ENCODE measurements at places on chromosomes 6 and 20. TPM values are rescaled to one million over a fixed set of nuclear protein-coding genes. Genes with fewer than 3 reads are reported as not detected.

GRCh38 chr6:75268988-75269354 is 15.6 kb downstream of the TMEM30A start:
- DNase-seq = no peak

PRL gene
- total RNA-seq = not detected

FOXS1 gene
- total RNA-seq = 0.17 TPM

DNA sequence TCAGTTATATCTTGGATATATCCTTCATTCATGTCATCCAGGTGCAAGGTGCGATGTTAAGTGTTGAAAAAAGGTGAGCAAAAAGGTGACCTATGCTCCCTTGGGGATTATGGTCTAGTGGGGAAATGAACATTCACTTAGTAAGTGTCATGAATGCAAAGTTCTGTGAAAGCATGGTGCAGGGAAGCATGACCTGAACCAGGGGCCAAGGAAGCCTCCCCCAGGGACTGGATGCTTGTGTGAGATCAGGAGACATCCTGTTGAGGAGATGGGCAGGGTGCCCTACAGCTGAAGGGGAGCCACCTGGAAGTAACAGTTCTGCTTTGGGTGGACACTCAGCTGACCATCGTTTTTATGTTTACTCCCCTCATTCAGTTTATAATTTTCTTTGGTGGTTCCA is 179.5 kb downstream of the SYNDIG1 start:
- no peak for DNase-seq

DNA sequence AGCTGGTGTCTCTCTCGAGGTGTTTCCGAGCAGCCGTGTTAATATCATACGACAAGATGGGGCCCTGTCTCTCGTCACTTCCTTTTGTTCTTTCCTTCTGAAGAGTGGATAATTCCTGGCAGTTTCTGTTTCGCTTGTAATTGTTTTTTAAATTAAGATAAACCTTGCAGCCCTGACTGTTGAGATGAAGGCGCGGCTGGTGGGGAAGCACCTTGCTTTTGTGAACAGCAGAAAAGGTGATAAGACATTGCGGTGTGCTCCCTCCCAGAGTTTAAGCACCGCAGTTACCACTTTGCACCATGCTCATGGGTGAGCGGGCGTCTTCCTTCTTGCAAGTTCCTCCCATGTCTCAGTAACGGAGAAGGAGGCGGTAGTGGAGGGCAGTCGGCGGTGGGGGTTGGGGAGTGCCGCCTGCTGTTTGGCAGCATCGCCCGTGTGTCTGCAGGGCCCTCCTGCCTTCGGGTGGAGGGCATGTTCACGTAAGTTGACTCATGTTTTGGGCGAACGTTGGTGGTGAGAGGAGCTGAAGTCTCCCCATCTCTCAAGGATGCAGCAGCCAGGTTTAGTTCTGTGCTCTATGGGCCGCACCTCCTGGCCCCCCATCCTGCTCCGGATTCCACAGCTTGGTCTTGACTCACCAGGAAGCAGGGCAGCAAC is 345.9 kb downstream of the TAF4 start:
- peak; percentile 29 for DNase-seq

DNA sequence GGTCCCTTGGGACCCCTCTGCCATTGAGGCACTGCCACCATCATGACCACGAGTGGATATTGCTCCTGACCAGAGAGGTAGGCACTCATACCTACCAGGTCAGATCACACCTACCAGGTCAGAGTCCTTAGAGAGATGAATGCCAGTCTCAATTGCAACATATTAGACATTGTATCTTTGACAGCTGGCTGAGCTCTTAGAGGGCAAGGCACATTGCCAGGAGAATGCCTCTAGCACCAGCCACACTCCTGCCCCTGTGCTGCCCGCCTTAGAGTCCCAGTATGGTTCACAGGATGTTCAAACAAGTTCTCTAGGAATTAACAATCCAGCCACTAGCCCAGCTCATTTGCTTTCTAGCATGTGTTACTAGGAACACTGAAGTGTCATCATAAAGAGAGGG is 65.9 kb downstream of the TMEM244 start:
- DNase-seq = peak; percentile 90

- no peak for DNase-seq
Observed at GRCh38 chr6:39082310-39082709, 32.7 kb downstream of the SAYSD1 start.

GRCh38 chr6:9711365-9711764 is 703.5 kb downstream of the TFAP2A start:
- DNase-seq = no peak

BTN1A1 gene
- 0.23 TPM for total RNA-seq

GRCh38 chr6:25992413-25993340 is 30.1 kb downstream of the TRIM38 start:
- peak; percentile 93 for DNase-seq

TRIM15 gene
- total RNA-seq = not detected

ZSCAN9 gene
- total RNA-seq = 10.7 TPM

DNA sequence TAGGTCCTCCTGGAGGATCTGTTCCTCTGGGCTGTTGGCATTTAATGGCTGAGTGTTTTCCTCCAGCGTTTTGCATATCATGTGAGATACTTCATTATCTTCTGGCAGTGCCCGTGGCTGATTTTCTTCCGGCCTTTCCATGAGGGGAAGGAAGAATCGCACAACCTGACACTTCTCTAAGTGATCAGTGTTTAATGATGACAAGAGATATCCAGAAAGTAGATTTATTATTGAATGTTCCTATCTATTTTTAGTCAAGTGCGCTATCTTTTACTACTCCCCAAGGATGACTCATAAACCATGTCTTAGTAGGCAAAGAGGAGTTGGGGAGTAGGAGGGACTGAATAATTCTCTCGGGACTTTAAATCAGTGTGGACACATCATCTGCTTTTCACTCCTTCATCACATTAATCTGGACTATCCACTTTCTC is 149.7 kb downstream of the PLCB4 start:
- peak; percentile 41 for DNase-seq

HLA-DRB5 gene
- not detected for total RNA-seq

GRCh38 chr6:3356056-3356823 is 97.5 kb downstream of the PSMG4 start:
- DNase-seq = peak; percentile 49

DNA sequence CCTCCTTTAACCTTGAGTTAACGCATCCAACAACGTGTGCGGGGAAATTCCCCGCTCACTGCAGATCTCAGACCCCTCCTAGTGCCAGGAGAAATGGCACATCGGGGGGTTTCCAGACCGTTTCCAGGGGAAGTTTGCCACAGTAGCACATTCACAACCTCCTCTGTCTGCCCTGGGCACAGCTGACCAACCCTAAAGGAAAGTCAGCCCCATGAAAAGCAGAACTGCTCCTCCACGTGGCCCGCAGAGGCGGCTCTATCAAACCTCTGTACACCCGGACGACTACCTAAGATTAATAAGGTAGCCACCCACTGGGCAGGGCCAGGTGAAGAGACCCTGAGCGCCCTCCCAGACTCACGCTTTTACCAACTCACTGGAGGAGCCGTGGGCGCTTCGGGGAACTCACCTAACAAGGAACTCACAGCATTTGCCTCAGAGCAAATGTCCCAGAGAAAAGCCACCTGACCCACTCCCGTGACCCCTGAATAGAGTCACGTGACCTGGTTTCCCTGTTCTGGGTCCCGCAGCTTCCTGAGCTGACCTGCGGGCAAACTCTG is 93.1 kb downstream of the PRND start:
- no peak for DNase-seq
